ENCODE measurements at places on chromosomes 13 and 19. TPM values are rescaled to one million over a fixed set of nuclear protein-coding genes. Genes with fewer than 3 reads are reported as not detected.

GRCh38 chr13:28052945-28053344, 47.4 kb downstream of the FLT3 start:
- DNase-seq, result no peak

GRCh38 chr19:42422092-42422900, 4.9 kb downstream of the LIPE start:
- peak; percentile 74 for DNase-seq

DNA sequence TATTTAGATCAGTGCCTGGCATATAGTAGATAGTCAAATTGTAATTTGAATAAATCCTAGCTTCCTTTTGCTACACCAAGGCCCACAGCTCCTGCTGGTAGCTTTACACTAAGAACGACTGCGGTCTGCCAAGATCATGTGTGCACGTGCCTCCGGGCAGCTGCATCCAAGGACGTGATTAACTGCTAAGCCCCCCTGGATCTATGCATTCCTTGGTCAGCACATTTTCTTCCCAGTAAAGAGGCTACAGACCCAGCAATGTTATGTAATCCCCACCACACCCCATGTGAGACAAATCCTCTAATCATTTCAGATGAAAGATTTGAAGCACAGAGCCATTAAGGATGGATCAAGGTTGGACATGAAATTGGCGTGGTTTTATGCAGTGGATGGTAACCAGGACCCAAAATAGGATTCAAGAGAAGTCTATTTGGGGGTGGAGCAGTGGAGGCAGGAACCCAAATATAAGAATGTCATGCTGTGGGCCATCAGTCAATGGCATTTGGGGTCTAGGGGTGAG, 65.2 kb upstream of the PEG3 start:
- DNase-seq, result no peak

- no peak for DNase-seq
Measured at GRCh38 chr13:110136660-110137585, 170.0 kb downstream of the COL4A1 start.

ZNF649 gene
- 12.6 TPM for polyA plus RNA-seq

All from naive B cell (primary cell).